ENCODE measurements at places on chromosomes 12 and 14. TPM values are rescaled to one million over a fixed set of nuclear protein-coding genes. Genes with fewer than 3 reads are reported as not detected.

DNA sequence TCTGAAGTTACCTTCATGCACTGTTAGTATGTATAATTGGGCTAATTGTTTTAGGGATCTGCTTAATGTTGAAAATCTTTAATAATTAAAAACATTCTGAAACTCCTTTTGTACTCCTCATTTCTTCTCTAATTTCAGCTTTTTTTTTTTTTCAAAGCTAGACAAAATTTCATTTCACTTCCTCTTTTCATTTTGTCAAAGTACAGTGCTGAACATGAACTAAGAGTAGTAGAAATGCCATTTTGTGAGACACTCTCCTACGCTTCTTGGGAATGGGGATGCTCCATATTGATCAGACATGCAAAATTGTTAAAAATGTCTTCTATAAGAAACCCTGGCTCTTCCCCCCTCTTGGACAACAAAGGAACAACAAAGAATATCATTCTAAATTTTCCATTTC is 1.7 kb downstream of the ABCD2 start:
- H3K4me3 ChIP-seq, result no peak overlapping the region
- H3K36me3 ChIP-seq, result no peaks in the 10 kb centered on the region
- DNase-seq, result no peak
- H3K27ac ChIP-seq, result no peak overlapping the region
- H3K27me3 ChIP-seq, result no peaks in the 10 kb centered on the region

Gene P2RX2
- not detected for total RNA-seq

DNA sequence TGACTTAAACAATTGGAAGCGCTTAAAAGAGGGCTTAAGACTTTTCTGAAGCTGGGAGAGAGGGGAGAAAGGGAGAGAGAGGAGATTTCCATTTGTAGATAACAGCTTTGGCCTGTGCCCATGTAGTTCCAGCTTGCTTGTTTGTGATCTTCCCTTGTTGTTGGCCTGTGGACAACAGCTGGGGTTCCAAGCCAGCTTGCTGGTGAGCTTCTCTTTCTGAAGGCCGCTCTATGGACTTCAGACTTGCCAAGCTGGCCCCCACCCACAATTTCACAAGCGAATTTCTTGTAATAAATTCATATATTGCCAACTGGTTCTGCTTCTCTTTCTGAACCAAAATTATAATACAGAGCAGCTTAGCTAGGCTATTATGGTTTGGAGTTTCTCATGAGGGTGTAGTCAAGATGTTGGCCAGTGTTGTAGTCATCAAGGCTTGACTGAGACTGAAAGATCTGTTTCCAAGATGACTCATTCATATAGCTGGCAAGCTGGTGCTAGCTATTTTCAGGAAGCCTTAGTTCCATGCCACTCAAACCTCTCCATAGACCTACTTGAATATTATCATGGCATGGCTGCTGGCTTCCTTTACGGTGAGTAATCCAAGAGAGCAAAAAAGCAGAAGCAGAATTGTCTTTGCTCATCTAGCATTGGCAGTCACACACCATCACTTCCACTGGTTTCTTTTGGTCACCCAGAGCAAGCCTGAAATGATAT is 89.4 kb downstream of the ATP23 start:
- H3K36me3 ChIP-seq, result no peaks in the 10 kb centered on the region
- H3K27me3 ChIP-seq, result no peaks in the 10 kb centered on the region
- H3K27ac ChIP-seq, result no peak overlapping the region
- H3K4me3 ChIP-seq, result no peak overlapping the region
- peak; percentile 7 for DNase-seq

- H3K27me3 ChIP-seq, result no peaks in the 10 kb centered on the region
- no peak overlapping the region for H3K27ac ChIP-seq
- H3K36me3 ChIP-seq, result peaks cover 5% of the 10 kb centered on the region
- peaks cover 2% of the 10 kb centered on the region for H3K4me1 ChIP-seq
These were observed 197.3 kb upstream of the RGS6 start for GRCh38 chr14:71734885-71735284.

Gene DACT1
- total RNA-seq, result 22.6 TPM

Gene ESYT1
- total RNA-seq, result 261 TPM

Gene TSPAN19
- not detected for total RNA-seq

DNA sequence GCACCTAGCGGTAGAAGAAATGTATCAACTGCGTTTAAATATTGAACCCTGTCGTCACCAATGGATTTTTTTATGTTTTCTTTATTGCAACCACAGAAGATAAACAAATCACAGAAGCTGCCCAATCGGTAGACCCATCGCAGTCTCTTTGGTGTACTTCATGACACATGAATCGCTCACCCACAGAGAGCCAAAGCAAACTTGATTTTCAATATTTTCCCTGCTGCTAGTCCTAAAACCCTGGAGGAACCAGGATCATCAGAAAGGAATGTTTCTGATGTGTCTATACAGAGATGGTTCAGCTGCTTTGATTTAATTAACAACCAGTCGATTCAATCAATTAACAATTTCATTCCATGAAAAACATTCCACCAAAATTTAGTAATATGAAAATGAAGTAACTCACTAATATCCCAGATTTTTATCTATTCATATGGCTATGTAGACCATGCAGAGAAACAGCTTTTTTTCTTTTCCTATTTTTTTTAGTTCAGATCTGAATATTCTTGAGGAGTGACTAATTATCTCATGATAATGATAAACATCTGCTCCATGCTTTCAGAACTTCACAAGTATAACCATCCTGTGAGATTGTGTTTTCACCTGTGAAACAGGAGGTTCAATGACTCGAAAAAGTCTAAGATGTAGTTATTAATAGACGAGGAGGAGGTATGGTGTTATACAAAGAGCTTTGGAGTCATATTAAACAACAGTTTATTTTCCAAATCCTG is 46.1 kb downstream of the DIO2 start:
- no peak overlapping the region for H3K27ac ChIP-seq
- H3K36me3 ChIP-seq, result no peaks in the 10 kb centered on the region
- H3K4me1 ChIP-seq, result no peaks in the 10 kb centered on the region

DNA sequence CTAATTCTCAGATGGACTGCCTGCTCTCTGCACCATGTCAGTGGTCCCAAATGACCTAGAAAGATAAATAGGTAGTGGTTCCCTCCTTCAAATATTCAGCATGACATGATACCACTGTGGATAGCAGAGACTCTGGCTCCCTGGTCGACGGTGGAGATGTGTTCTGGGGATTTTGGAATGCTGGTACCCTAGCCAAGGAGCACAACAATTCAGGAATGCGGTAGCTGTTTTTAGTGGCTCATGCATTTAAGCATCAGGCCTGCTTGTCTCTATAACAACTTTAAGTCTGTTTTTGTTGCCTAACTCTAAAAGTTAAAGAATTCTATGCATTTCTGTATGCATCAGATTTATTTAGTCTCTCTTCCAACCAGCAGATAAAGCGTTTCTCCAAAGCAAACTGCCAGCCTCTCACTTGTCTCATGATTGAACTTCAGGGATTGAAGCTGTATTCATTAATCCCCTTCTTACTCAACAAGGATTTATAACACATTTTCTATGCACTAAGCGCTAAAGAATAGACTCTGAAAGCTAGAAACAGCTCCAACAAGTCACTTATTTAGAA is 164.9 kb upstream of the BMP4 start:
- H3K36me3 ChIP-seq, result no peaks in the 10 kb centered on the region
- H3K27me3 ChIP-seq, result no peaks in the 10 kb centered on the region
- H3K4me1 ChIP-seq, result no peaks in the 10 kb centered on the region
- no peak overlapping the region for H3K4me3 ChIP-seq
- DNase-seq, result no peak
- no peak overlapping the region for H3K27ac ChIP-seq

Gene SLC5A8
- not detected for total RNA-seq

DNA sequence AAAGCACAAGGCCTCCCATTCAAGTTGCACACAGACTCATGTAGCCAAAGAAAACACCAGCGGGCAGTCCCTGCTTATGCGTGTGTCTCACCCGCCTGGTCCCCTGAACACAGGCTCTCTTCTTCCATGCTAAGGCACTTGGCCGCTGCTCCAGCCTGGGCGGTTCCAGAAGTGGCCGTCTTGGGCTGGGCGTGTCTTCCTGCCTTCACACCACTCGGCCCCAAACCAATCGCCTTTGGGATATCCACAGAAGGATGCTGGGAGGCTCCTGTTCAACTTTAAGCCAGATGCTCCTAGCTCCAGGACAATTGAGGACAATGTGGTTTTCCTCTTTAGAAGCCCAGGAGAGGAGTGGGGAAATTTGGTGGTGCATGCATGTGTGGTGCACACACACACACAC is 2.2 kb downstream of the SCARB1 start:
- peaks cover 3% of the 10 kb centered on the region for H3K36me3 ChIP-seq
- H3K27me3 ChIP-seq, result no peaks in the 10 kb centered on the region
- DNase-seq, result peak; percentile 63
- H3K27ac ChIP-seq, result no peak overlapping the region
- H3K4me1 ChIP-seq, result peaks cover 7% of the 10 kb centered on the region

Gene ASCL1
- total RNA-seq, result not detected

GRCh38 chr12:130141105-130141504 is 21.2 kb upstream of the FZD10 start:
- no peak overlapping the region for H3K27ac ChIP-seq
- H3K36me3 ChIP-seq, result no peaks in the 10 kb centered on the region
- H3K4me3 ChIP-seq, result no peak overlapping the region
- H3K27me3 ChIP-seq, result no peaks in the 10 kb centered on the region

DNA sequence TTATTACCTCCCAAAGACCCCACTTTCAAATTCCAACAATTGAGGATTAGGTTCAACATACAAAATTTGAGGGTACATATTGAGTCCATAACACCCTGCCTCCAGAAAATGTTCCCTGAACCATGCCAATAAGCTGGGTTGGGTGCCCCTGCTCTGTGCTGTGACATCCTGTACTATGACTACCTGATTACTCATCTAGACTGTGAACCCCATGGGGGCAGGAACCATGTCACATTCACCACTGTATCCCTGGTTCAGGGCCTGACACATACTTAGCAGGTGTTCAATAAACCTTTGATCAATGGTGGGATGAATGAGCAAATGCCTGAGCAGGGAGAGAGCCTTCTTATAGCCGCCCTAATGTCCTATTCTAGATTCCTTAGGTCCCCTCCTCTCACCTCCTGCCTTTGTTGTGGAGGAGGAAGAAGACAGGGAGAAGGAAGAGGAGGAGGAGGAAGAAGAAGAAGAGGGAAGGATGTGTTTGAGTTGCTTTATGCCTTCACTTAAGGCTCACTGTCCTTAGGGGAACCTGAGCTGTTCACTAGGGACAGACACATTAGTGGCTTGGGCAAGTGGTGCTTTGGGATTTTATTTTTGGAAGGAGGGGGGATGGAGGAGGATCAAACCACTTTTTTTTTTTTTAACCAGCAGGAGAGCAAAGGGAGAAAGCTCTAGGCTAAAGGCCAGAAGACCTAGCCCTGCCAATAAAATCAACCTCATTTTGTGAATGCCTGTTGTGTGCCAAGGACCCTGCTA is 21.3 kb downstream of the GPR68 start:
- peaks cover 2% of the 10 kb centered on the region for H3K4me1 ChIP-seq
- H3K4me3 ChIP-seq, result no peak overlapping the region
- no peak overlapping the region for H3K27ac ChIP-seq
- H3K27me3 ChIP-seq, result no peaks in the 10 kb centered on the region
- DNase-seq, result no peak

Gene LRRIQ1
- under 0.01 TPM for total RNA-seq

- H3K4me1 ChIP-seq, result peaks cover 7% of the 10 kb centered on the region
- H3K27ac ChIP-seq, result peak overlapping the region; percentile 99
- no peak for DNase-seq
- H3K27me3 ChIP-seq, result no peaks in the 10 kb centered on the region
- no peak overlapping the region for H3K4me3 ChIP-seq
- H3K36me3 ChIP-seq, result no peaks in the 10 kb centered on the region
These were observed 18.4 kb upstream of the FOS start for GRCh38 chr14:75260025-75260763.

Gene PMCH
- total RNA-seq, result not detected

Gene ADCY6
- 53.2 TPM for total RNA-seq

- no peaks in the 10 kb centered on the region for H3K4me1 ChIP-seq
- no peak overlapping the region for H3K27ac ChIP-seq
- no peak for DNase-seq
- H3K36me3 ChIP-seq, result peaks cover 10% of the 10 kb centered on the region
These were observed 10.7 kb upstream of the ARID4A start for GRCh38 chr14:58287607-58288042.

DNA sequence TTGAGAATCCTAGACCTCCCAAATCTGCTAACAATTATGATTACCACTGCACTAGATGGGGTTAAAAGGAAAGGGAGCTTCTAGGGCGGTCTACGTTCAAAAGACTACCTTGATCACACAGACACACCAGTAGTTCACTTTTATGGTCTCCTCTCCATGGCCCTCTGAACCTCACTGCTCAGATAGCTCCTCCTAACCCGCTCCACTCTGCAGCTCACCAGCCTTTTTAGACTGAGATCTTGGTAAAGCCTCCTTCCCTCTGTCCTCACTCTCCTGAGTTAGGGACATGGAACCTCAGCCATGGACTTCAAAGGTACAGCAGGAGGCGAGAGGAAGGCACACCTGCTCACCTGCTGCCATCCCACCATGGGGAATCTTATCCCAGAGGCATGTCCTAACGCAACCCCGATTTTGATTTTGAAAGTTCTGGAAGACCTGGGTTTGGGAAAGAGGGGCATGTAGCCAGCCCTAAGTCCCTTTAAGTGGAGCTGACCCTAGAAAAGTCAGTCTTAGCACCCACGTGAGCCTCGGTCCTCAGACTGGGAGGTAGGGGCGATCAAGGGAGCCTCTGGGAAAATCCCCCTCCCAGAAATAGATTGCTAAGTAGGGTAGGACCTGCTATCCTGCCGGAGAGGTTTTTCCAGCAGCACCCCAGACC is 1.3 kb downstream of the ZNF219 start:
- H3K27ac ChIP-seq, result no peak overlapping the region
- no peak for DNase-seq
- peaks cover 3% of the 10 kb centered on the region for H3K4me1 ChIP-seq
